H9 (cell line): ENCODE measurements at places on chromosomes 12 and 14. TPM values are rescaled to one million over a fixed set of nuclear protein-coding genes. Genes with fewer than 3 reads are reported as not detected.

Gene DDN
- total RNA-seq: 0.35 and 0.39 TPM in 2 replicates

Gene ACVRL1
- total RNA-seq: not detected in 2 replicates

Gene TRPV4
- 4.9 TPM in 2 replicates for total RNA-seq

Gene JDP2
- 22.8 and 24.7 TPM in 2 replicates for total RNA-seq

Gene SERPINA5
- 1.1 and 1.2 TPM in 2 replicates for total RNA-seq

Gene SHMT2
- total RNA-seq: 257 and 260 TPM in 2 replicates

Gene GLS2
- 15.9 and 17.0 TPM in 2 replicates for total RNA-seq

Gene FOXM1
- 109 TPM in 2 replicates for total RNA-seq

Gene SYNDIG1L
- total RNA-seq: 0.22 and 0.33 TPM in 2 replicates
